Upper lobe of right lung (tissue), 1 donor: ENCODE measurements at places on chromosomes 11 and 22. TPM values are rescaled to one million over a fixed set of nuclear protein-coding genes. Genes with fewer than 3 reads are reported as not detected.

DNA sequence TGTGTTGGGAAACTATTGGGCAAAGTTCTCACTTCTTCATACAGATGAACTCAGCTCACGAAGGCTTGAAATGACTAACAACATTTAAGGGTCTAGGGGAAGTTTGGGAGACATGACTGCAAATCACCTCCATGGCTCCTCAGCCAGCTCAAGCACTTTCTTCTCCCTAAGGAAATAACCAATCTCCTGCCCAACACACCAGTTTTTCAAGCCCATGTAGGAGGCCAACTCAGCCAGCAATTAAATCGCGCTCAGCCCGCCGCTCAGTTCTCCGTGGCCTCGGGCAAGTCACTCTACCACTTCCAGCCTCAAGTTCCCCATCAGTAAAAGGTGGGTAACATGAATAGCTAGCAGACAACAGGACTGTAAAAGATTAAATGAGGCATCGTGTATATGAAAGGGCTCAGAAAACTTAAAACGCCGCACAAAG is 796 bp downstream of the POLDIP3 start:
- DNase-seq, result no peak

The CTSW gene
- total RNA-seq, result 17.2 TPM

The NRGN gene
- total RNA-seq, result 79.9 TPM

DNA sequence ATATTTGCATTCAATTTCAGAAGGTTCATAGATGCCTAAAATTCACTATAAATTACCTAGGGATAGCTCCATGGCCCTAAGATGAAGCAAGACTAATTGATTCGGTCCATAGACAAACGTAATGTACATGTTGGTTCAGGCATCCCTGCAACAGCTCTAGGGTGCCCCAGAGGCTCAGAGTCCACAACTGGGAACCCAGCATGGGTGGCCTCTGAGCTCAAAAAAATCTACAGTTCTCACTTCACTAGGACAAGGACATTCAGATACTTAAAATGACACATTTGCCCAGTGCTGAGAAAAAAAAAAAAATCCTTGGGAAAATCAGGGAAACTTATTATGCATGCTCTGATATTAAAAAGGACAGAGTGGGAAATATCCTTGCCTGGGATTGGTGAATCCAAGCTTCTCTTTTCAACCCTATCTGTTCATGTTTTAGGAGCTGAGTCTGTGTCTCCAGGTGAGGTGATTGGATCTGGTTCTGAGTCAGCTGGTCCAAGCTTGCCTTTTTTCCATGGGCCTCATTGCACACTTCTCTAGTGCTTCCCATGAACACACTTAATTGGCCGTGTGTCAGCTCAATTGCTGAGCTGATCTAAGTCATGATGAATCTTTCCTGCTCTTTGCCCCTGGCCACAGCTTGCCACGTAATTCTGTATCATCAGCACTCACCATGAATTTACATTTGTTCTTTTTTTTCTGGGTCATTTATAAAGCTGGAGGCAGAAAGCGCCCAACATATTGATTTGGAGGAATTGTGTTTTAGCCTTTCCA is 116.3 kb upstream of the RCN1 start:
- DNase-seq, result no peak

DNA sequence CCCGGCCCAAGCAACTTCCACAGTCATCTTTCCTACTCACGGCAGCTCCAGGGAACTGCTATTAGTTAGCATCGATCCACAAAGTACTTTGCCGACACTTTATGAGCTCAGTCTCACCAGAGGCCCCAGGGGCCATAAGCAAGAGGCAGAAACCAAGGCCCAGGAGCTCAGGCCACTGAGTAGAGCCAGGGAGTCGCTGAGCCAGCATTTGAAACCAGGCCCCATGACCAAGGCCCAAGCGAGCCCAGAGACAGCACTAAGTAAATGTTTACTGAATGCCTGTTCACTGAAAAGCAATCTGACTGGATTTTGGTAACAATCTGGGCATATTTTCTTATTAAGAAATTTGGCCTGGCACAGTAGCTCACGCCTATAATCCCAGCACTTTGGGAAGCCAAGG is 43.3 kb downstream of the ARRB1 start:
- no peak for DNase-seq

The MRE11 gene
- 17.4 TPM for total RNA-seq

The FAM181B gene
- total RNA-seq, result 0.12 TPM

GRCh38 chr11:117997823-117998579 is 11.8 kb downstream of the IL10RA start:
- DNase-seq, result no peak

The TIRAP gene
- 13.7 TPM for total RNA-seq

The MAPK12 gene
- total RNA-seq, result 22.2 TPM

- no peak for DNase-seq
These were observed 40.5 kb upstream of the STK33 start for GRCh38 chr11:8634498-8634897.

The PHF21A gene
- total RNA-seq, result 45.4 TPM

DNA sequence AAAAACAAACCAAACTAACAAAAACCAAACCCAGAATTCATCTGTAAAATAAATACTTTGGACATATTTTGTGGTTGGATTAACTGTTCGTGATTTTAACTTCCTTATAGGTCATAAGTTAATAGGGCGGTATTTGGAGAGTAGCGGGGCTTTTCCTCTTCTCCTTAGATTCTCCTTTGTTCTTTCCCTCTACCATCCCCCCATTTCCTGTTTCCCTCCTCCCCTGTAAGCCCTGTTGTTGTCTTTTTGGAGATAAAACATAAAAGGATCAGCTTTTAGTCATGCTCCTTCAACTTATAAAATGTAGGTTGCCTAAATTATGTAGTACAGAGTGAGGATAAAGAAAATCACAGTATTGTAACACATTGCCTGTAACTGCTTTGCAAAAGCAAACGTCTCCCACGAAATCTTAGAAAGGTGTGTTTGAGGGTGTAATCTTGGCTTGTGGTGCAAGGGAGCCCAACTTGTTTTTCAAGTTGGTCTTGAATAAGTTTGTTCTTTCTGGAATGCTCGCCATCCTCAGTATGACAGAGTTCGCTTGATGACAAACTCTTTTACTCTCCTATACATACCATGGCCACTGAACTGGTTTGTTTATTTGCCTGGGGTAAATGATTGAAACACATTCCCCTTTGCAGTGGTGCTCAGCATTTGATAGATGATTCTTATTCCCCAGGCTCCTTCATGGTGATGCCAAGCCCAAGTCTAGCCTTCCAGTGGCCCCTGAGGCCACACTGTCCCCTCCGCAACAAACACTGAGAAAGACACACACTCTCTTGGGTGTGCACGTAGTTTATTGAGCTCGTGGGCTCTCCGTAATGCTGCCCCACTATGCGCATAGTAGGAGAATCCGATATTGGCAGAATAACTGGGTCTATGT is 49.4 kb downstream of the TEAD1 start:
- no peak for DNase-seq

DNA sequence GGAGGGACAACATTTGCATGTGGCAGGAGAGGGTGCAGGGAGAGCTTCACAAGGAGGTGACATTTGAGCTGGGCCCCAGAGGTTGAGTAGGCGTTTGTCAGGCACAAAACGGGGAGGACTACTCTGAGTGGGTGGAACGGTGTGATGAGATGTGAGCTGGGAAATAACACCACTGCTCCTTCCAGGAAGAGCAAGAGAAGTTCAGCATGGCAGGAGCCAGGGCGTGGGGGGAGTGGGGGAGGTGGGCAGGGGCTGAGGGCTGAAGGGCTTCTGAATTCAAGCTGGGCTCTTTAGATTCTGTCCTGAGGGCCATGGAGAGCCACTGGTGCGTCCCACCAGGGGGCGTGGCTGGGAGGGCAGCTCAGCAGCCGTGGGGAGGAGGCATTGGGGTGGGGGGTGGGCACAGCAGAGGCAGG is 54.2 kb downstream of the OTOG start:
- no peak for DNase-seq

DNA sequence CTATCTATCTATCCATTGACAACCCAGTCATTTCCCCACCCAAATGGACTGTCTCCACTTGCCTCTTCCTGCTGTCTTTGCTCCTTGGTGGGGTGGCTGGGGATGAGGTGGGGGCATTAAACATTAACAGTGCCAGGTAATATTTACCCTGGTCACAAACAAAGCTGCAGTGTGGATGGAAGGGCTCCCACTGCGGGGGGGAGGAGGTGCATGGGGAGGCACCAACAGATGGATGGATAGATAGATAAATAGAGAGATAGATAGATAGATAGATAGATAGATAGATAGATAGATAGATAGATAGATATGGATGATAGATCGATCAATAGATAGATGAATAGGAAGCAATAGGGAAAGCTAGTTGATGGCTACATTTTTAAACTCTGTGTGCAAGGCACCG is 2.3 kb upstream of the FXYD2 start:
- peak; percentile 3 for DNase-seq

The CFL1 gene
- 608 TPM for total RNA-seq

The MLC1 gene
- total RNA-seq, result 2.3 TPM

- DNase-seq, result no peak
These were observed 22.9 kb upstream of the CARS1 start for GRCh38 chr11:3080104-3080503.

GRCh38 chr22:25651332-25652085 is 87.0 kb downstream of the GRK3 start:
- no peak for DNase-seq

DNA sequence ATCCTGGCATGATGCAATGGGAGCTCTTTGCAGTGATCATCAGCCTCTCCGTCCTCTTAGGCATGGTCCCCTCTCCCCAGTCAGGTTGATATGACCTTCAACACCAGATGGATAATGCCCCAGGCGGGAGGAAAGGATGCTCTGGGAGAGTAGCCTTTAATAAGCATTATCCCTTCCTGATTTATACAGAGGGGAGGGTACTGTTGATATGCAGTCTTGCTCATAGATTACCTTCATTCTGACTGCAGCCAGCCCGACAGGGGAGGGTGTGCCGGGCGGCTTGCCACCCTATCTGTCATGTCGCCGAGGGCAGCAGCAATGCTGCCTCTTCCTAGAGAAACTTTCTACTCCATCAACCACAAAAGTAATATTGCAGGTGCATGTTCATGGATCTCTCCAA is 497.4 kb downstream of the OPCML start:
- no peak for DNase-seq

The UEVLD gene
- 24.0 TPM for total RNA-seq

The GLB1L2 gene
- 4.9 TPM for total RNA-seq

The ASPHD2 gene
- total RNA-seq, result 1.2 TPM

GRCh38 chr11:120525261-120526171 is 14.0 kb downstream of the GRIK4 start:
- DNase-seq, result peak; percentile 44

DNA sequence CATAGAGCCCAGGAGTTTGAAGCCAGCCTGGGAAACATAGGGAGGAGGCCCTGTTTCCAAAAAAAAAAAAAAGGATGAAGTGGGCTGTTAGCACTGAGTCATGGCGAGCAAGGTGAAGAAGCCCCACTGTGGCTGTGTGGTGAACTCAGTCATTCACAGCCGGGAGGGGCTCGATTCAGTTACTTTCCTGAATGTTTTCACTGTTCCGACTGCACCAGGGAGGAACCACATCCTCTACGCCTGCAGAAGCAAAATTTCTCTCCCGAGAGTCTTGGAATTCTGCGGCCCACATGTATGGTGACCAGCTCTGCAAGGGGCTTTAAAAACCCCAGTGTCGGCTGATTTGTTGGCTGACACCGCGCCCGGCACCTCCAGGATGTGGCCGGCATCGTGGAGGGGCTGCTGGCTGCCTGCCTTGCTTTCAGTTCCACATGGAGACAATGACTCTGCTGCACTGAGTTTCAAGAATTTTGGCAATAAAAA is 27.8 kb upstream of the GRAMD4 start:
- DNase-seq, result no peak

GRCh38 chr22:47627556-47628253 is 865.3 kb downstream of the TBC1D22A start:
- peak; percentile 40 for DNase-seq

The OR5F1 gene
- not detected for total RNA-seq

The PTGDR2 gene
- 1.8 TPM for total RNA-seq

The MYO7A gene
- 3.6 TPM for total RNA-seq

GRCh38 chr11:73249853-73250783 is 22.0 kb upstream of the P2RY6 start:
- peak; percentile 67 for DNase-seq

DNA sequence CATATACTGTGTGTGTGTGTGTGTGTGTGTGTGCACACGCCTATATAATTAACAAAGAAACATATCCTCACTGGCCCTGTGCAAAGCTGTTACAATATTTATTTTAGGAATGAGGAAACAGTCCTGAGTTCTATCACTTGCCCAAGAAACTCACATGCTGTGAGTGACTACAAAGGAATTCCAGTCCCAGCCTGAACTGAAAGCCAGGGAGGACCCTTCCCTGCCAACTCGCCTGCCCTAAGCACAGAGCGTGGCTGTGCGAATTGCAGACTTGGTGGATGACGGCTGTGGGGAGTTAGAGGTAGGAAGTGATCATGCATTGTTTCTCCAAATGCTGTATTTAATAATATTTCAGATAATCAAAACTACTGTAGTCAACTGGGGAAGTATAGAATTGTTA is 26.4 kb upstream of the CD5 start:
- no peak for DNase-seq

The UQCR10 gene
- 86.3 TPM for total RNA-seq

- DNase-seq, result no peak
These were observed 16.1 kb downstream of the NCAPD3 start for GRCh38 chr11:134207538-134208239.

DNA sequence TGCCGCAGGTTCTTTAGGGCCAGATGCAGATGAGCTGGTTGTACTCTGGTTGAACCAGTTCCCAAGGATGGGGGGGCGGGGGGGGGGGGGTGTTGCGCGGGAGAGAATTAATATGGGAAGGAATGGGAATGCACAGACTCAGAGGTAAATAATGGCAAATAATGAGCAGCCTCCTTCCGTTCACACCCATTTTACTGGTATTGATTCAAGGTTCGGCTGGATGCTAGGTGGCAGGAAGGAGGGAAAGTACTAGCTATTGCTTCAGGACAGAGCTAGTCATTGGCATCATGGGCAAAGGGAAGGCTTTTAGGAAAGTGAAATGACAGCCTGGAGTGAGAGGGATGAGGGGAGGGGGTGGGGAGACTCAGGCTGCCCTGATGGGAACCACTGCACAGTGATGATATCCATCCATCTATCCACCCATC is at the start of gene VSTM5:
TSS of gene VSTM5 (minus strand) at position 25 of the 425 bp plus-strand sequence. CDS start 116 bp downstream, outside the sequence.
- no peak for DNase-seq

DNA sequence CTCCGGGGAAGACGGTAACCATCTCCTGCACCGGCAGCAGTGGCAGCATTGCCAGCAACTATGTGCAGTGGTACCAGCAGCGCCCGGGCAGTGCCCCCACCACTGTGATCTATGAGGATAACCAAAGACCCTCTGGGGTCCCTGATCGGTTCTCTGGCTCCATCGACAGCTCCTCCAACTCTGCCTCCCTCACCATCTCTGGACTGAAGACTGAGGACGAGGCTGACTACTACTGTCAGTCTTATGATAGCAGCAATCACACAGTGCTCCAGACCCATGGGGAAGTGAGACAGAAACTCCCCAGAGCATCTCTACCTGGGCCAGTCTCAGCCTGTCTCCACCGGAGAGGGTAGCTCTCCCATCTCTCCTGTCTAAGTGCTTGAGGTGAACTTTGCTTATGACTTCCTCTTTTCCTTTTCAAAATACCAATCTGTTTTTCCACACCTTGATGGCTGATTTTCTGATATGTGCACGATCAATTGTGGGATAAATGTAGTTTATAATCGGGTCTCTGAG is 48.5 kb upstream of the VPREB1 start:
- DNase-seq, result no peak
